ENCODE measurements at places on chromosomes 2 and 18. TPM values are rescaled to one million over a fixed set of nuclear protein-coding genes. Genes with fewer than 3 reads are reported as not detected.

Gene TMEM17
- 0.32 TPM for total RNA-seq

Gene CYRIA
- 2.3 TPM for total RNA-seq

Gene DNAH6
- total RNA-seq: 1.0 TPM

Gene SPAST
- total RNA-seq: 24.8 TPM

Gene SLC23A3
- total RNA-seq: 3.1 TPM

Gene PSME4
- 39.5 TPM for total RNA-seq

Gene IL1R2
- total RNA-seq: 11.0 TPM

Gene TEX44
- total RNA-seq: not detected

Gene RFX8
- 2.3 TPM for total RNA-seq

Gene DPP4
- total RNA-seq: 52.9 TPM

Gene FNDC4
- 0.24 TPM for total RNA-seq

Gene RASGRP3
- total RNA-seq: 3.8 TPM

Gene SPHKAP
- total RNA-seq: not detected

Gene RAPGEF4
- 0.65 TPM for total RNA-seq

Gene SCN9A
- total RNA-seq: 0.12 TPM

Gene NABP1
- 98.6 TPM for total RNA-seq

Gene BMP10
- total RNA-seq: not detected

Gene CRYBA2
- not detected for total RNA-seq

Gene SLC30A3
- 1.5 TPM for total RNA-seq

Gene SLC9A4
- total RNA-seq: not detected

Gene GKN2
- not detected for total RNA-seq

Gene ANO7
- 0.90 TPM for total RNA-seq

Gene ST8SIA3
- not detected for total RNA-seq

Gene CD8B2
- 0.62 TPM for total RNA-seq

Gene CXCR1
- total RNA-seq: not detected

Gene HIBCH
- 15.2 TPM for total RNA-seq

Gene NCKAP1
- 12.4 TPM for total RNA-seq

Gene PRSS56
- 0.39 TPM for total RNA-seq

Gene REG3G
- not detected for total RNA-seq

Gene ACTG2
- not detected for total RNA-seq

Gene PLGLB1
- 4.4 TPM for total RNA-seq

Gene TDRD15
- total RNA-seq: not detected

Gene C1GALT1C1L
- not detected for total RNA-seq

Gene ANKRD23
- total RNA-seq: 4.4 TPM

Gene SLC40A1
- 4.5 TPM for total RNA-seq

Gene NFATC1
- 86.0 TPM for total RNA-seq

Gene CYB5A
- 45.1 TPM for total RNA-seq

Gene TIGD1
- total RNA-seq: 10.5 TPM

Gene SLC35F6
- 7.2 TPM for total RNA-seq

Gene LRRTM4
- not detected for total RNA-seq

Gene EFR3B
- total RNA-seq: 0.60 TPM

Gene TFPI
- total RNA-seq: 0.05 TPM

Gene IL36B
- total RNA-seq: not detected

Gene ATAD2B
- total RNA-seq: 26.6 TPM

Gene RGPD4
- not detected for total RNA-seq

Gene SLC11A1
- 0.19 TPM for total RNA-seq

Gene CAPN14
- total RNA-seq: 0.60 TPM

Gene TEKT4
- not detected for total RNA-seq

All from activated T-cell treated with anti-CD3 and anti-CD28 coated beads, Interleukin-2, amount 50 U/mL, for 72 hours (primary cell).